ENCODE measurements at places on chromosomes 16 and 17.
A peak's percentile ranks its signal among the peaks of the same experiment; 100 is the strongest.

GRCh38 chr16:86229866-86230656 lies 280.3 kb upstream of the FOXF1 start:
- DNase-seq, result no peak

- DNase-seq, result no peak
Measured at GRCh38 chr17:75325348-75325747, 36.1 kb upstream of the SLC25A19 start.

- no peak for DNase-seq
Measured at GRCh38 chr16:68235887-68236136, at the start of gene ESRP2. Gene ESRP2, minus strand, starts transcription at chr16:68236127. Its CDS starts 82 bp downstream, at chr16:68236045.

- peak; percentile 27 for DNase-seq
Measured at GRCh38 chr17:64115822-64116534, 14.0 kb downstream of the ERN1 start.

- DNase-seq, result peak; percentile 19
Measured at GRCh38 chr17:9021992-9022572, 772 bp downstream of the NTN1 start.

GRCh38 chr17:16314859-16315258 lies 38.4 kb downstream of the CENPV start:
- DNase-seq, result no peak

GRCh38 chr16:87146676-87147075 lies 170.5 kb downstream of the C16orf95 start:
- DNase-seq, result no peak

DNA sequence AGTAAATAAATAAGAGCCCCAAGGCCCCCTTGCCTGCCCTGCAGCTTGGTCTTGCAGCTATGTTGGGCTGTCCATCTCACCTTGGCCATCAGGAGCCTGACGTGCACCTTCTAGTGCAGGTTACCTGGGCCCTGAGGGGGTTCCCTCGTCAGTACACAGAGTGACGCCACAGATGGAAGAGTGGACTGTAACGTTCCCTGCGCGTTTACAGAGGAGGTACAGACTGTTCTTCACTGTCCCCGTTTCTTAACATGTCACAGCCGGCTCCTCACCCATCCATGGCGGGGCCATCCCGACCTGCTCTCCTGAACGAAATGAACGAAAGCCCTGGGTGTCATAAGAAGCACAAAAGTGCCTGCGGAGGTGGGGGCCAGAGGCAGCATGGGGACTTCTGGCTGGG lies 15.9 kb upstream of the FASN start:
- DNase-seq, result no peak

DNA sequence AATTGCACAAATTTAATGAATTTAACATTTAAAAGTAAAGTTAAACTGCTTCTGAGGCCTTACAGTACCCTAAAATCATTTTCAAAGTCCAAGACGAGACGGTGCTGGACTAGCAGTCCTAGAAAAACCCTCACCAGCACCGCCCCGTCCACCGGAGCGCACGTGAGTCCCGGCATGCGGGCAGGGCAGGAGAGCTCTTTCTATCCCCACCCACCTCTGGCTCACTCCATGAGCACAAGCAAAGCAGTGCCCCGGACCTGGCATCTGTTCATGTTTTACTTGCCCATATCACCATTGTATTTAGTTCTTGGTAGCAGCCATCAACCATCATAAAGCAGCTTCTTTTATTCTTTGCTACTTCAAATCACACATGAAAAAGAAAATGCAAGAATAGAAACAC lies 41.7 kb downstream of the ANKRD11 start:
- DNase-seq, result no peak

- DNase-seq, result peak; percentile 30
Measured at GRCh38 chr17:28899212-28899815, 1.8 kb upstream of the FLOT2 start.

- no peak for DNase-seq
Measured at GRCh38 chr16:49944221-49944620, 80.8 kb upstream of the CNEP1R1 start.

DNA sequence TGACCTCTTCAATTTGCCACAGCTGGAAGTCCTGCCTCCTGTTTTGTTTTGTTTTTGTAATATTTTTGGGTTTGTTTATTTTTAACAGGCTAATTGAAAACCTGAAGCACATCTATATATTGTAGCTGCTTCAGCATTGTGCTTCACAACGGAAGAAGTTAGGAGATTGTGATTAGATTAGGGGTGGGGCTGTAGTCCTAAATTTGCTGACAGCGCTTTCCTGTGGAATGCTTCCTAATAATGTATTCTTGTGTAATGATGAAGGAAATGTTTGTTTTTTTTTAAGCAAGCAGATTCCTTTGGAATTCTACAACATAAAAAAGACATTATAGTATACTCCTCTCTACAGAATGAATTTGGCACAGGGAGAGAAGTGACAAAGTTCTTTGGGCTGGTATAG lies 70.1 kb downstream of the NLK start:
- no peak for DNase-seq

DNA sequence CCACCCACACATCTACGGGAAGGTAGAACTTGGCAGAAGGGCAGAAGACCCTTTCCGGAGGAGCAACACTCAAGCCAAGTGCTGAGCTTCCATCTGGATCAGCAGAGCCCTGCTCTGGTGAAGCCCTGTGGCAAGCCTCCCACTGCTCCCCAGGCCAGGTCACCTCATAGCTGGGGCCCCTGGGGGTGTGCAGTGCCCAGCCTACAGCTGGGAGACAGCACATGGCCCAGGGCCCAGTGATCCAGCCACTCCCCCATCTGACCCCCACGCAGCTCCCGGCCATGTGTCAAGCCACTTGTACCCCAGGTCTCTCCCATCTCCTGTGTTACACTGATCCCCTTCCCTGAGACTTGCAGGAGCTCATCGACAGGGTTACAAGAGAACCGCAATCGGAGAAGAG lies 95.7 kb downstream of the RBFOX3 start:
- DNase-seq, result no peak

GRCh38 chr16:54417384-54417783 lies 130.8 kb upstream of the IRX3 start:
- DNase-seq, result no peak

GRCh38 chr17:29846298-29846697 lies 83.7 kb downstream of the SSH2 start:
- DNase-seq, result no peak

DNA sequence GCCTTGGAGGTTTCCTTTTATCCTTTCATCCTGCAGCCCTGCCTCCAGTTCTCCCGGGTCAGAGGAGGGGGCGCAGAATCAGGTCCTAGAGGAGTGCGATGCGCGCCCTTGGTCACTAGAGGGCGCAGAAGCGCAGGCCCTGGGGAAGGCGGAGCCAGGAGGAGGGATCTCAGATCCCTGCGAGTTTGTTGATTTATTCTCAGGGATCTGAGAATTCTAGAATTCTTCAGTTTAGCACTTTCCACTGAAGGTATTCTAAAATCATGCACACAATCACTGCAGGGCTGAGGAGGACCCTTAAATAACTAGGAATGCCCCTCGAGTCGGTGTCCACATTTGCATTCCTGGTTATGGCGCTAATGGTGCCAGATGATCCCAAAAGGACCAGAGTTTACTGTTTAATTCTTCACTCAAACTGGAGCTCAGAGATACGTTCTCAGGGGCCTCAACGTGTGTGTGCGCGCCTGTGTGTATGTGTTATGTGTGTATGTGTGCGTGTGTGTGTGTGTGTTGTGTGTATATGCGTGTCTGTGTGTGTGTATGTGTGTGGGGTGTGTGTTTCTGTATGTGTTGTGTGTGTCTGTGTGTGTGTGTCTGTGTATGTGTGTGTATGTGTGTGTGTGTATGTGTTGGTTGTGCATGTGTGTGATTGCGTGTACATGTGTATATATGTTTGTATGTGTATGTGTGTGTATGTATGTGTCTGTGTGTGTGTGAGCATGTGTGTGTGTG lies 6.9 kb upstream of the ELAC2 start:
- peak; percentile 77 for DNase-seq

GRCh38 chr16:49010879-49011278 lies 270.8 kb downstream of the CBLN1 start:
- DNase-seq, result no peak

- DNase-seq, result no peak
Measured at GRCh38 chr16:8807189-8807588, 9.6 kb downstream of the PMM2 start.

DNA sequence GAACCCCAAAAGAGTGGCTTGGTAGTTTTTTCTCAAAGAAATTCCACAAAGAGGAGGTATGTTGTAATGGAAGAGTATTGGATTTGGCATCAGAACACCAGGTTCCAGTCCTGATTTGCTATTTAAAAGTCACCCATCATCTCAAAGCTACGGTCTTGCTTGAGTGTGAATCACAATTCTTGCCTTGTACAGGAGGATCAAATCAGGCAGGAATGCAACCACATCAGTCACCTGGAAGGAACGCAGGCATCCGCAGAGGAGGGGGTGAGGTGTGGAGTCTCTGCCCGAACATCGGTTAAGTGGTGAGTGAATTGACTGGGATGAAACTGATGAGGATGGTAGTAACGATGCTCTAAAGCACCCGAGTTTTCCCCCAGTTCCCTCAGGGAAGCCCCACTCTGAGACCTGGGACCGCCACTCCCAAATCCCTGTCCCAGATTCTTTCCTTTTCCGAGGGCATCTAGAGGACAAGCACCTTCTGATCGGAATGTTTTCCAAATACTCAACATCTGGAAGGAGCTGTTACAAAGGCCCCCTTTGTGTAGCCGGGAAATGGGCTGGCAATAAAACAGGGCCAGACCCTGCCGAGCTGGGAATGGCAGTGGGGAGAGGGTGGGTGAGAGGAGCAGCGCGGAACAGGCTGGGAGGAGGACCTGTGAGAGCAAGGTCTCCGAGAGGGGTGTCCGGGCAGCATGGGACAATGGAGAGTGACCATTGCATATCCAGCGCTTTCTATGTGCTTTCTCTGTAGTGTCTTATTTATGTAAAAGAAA lies 469.6 kb downstream of the SLC39A11 start:
- DNase-seq, result no peak

- no peak for DNase-seq
Measured at GRCh38 chr16:74652249-74652648, 14.4 kb downstream of the RFWD3 start.

GRCh38 chr17:19365833-19366636 lies 3.5 kb upstream of the B9D1 start:
- no peak for DNase-seq

- DNase-seq, result no peak
Measured at GRCh38 chr17:65434878-65435277, 126.6 kb downstream of the AXIN2 start.

All from OCI-M1 (cell line).